ENCODE measurements at places on chromosomes 1 and 21.
A peak's percentile ranks its signal among the peaks of the same experiment; 100 is the strongest.

GRCh38 chr1:171468120-171468750, 17.1 kb upstream of the PRRC2C start:
- peak; percentile 60 for DNase-seq

GRCh38 chr1:157097692-157098091, 1.9 kb downstream of the ETV3L start:
- no peak for DNase-seq

GRCh38 chr21:28776251-28776650, 216.4 kb downstream of the LTN1 start:
- no peak for DNase-seq

DNA sequence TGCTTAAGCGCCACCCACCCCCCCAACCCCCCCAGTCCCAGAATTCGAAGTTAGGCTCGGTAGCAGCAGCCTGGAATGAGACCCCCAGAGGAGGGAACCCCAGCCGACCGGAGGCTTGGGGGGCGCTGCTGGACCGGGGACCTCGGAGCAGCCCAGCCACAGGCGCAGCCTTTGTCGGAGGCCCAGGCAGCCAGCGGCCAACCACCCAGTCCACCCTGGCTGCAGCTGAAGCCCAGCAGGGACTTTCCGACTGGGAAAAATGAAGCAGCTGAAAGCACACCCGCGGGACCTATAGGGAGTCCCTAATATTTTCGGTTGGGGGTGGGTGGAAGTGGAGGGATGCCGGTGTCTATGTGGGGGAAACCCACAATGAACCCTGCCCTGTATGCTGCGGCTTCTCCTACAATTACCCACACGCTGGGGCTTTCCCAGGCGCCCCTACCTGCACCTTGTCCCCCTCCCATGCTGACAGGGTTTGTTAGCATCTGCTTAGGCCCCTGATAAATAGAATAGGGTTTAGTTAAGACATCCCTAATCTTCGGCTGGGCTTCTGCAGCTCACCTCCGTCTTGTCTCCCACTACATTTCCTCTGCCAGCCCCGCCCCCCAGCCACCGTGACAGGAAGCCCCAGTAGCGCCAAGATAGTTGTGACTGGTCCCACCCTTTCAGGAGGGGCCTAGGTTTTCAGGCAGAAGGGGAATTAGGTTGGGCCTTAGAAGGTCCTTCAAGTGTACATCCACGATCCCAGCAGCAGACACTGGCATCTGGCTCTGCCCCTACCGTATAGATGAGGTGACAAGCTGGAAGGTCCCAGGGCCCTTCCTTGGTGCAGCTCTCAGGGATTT, 838 bp downstream of the CCDC28B start:
- no peak for DNase-seq

DNA sequence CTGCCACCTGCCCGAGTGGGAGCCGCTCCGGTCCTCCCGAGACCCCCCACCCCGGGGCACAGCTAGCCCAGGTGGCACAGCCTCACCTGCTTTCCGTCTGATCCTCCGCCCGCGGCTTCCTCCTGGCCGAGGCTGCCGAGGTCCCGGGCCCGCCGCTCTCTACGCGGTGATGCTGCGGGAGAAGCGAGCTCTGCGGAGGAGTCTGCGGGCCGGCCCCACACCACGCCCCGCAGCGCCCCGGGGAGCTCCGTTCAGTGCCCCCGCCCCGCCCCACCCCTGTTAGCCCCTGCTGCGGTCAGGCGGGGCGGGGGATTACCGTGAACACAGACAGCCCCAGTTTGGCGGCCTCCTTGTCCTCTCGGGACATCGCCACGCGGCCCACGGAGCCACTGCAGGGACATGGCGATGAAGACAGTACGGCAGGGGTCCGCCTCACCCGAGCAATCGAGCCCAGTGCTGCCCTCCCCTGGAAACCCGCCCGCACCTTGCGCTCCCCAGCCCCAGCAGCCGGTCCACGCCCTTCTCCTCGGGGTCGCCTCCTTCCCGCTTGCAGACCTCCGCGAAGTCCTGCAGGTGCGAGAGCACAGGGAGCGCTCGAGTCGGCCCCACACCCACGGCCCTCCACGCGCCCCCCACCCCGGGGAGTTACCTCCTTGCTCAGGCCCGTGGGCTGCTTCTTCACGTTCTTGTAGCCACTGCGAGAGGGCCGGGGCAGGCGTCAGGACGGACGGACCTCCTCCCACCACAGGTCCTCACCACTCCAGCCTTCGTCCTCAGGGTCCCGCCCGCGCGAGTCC, 933 bp downstream of the C1orf35 start:
- DNase-seq = no peak

DNA sequence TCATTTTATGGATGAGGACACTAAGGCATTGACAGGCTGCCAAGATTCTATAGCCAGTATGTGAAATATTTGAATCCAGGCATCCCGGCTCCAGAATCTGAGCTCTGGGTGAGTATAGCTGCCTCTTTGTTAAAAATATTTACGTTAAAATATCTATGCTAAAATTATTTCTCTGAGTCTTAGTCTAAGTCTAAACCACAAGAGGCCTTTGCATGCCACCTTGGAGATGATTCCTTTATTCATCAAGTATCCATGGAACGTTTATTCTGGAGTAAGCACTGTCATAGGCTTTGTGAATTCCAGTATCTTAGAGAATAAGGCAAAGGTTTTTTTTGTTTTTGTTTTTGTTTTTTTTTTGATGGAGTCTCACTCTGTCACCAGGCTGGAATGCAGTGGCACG, 116.4 kb downstream of the GREM2 start:
- no peak for DNase-seq

- DNase-seq = no peak
Observed at GRCh38 chr1:113517346-113517745, 127.0 kb downstream of the MAGI3 start.

- DNase-seq = peak; percentile 36
Observed at GRCh38 chr1:174191349-174191862, 32.1 kb downstream of the RABGAP1L start.

DNA sequence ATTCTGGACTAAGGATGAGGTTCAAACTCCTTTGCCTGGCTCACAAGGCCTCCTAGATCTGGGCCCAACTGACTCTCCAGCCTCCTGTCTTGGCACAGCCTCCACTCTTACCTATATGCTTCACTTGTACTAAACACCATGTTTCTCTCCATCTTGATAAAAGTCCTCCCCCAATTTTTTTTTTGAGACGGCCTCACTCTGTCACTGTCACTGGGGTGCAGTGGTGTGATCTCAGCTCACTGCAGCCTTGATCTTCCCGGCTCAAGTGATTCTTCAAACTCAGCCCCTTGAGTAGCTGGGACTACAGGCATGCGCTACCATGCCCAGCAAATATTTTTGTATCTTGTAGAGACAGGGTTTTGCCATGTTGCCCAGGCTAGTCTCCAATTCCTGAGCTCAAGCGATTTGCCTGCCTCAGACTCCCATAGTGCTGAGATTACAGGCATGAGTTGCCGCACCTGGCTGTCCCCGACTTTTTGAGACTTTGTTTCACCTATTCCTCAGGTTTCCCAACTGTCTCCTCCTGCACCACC, 39.7 kb downstream of the CD34 start:
- no peak for DNase-seq

GRCh38 chr1:82226186-82226505, 425.4 kb downstream of the ADGRL2 start:
- peak; percentile 19 for DNase-seq

DNA sequence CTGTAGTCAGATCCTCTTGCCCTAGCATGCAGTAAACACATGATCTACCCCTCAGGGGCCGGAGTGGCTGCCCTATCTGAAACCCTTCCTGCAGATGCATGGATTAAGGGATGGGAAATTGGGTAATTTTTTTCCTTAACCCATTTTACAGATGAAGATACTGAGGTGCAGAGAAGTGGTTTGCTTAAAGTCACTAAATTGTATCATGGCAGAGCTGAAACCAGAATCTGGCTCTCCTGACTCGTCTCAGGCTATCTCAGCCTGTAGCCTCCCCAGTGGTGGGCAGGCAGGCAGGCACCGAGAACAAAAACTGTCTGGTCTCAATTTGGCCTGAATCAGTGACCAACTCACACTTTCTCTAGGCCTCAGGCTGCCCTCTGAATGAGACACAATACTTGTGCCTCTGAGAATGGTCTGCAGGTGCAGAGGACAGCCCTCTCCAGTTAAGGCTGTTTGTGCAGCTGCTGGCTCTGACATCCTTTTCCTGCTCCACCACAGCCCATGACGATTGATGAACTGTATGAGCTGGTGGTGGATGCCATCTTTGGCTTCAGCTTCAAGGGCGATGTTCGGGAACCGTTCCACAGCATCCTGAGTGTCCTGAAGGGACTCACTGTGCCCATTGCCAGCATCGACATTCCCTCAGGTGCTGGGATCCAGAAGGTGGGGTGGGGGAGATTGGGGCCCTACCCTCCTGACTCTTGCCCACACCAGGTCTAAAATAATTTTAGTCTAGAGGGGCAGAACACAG, 1.5 kb downstream of the NAXE start:
- no peak for DNase-seq

DNA sequence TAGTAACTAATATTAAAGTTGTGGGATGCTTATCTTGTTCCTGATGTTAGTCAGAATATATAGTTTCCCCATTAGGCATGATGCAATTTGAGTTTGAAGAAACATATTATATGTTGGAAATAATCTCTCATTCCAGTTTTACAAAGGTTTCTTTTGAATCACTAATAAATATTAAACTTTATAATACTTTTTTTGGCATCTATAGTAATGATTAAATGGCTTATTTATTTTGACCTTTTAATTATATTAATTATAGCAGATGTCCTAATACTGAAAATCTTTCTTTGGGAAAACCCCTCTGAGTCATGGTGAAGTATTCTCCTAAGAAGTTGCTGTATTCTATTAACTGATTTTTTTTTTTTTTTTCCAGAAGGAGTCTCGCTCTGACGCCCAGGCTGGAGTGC, 28.5 kb upstream of the PTGS2 start:
- no peak for DNase-seq
